ENCODE measurements at places on chromosomes 5 and 9.
A peak's percentile ranks its signal among the peaks of the same experiment; 100 is the strongest.

GRCh38 chr9:14531341-14532269, 161.6 kb downstream of the ZDHHC21 start:
- DNase-seq: no peak

GRCh38 chr5:16588434-16589214, 28.2 kb downstream of the RETREG1 start:
- DNase-seq: no peak

DNA sequence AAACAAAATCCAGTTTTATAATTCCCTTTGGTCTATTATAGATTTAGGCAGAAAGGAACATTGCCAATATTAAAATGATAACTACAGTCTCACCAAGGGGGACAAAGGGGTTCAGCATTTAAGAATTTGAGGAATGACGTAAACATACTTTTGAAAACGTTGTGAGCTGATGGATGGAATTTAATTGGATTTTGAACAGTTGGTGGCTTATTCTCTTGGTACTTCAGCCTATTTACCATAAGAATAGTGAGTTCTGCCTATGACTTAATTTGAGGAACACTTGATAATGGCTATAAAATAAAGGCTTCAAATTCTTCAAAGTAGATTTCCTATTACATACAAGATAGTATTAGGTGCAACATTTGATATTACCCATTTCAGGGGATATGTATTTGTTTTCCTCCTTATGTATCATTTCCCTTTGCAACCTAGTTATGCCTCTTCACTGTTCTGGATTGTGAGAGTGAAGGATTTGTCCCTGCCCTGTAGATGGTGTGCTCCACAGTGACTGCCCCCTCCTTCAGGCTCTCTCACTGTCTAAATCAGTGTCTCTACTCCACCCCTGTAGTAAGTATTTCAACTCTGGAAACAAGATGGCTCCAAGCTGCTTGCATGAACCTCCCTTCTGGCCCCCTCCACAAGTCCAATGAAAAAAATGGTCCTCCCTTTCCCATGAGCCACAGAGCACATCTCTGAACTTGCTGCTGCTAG, 225.6 kb downstream of the ARHGEF28 start:
- no peak for DNase-seq

- DNase-seq: no peak
These were observed 92.1 kb upstream of the RANBP3L start for GRCh38 chr5:36393656-36394428.

- no peak for DNase-seq
These were observed 41.8 kb downstream of the CCL28 start for GRCh38 chr5:43370352-43370751.

- DNase-seq: no peak
These were observed 1.3 kb downstream of the IRX2 start for GRCh38 chr5:2750026-2750757.

DNA sequence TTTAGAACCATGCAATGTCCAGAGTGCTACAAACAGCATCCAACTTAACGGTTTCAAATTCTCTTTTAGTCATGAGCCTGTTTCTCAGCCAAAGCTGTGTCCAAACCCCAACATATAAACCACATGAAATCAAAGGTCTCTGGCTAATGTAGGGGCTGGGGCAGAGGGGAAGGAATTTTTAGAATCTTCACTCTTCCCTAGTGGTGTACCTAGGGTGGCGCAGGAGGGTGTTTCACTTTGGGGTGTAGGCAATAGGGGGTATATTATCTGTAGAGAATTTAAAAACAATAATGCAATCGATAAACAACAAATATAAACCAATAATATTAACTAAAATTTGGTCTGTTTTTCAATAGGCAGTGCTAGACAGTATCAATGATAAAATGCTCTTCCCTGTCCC, 132.1 kb upstream of the BRINP1 start:
- no peak for DNase-seq

GRCh38 chr9:34552606-34552981, 29.8 kb upstream of the ENHO start:
- DNase-seq: no peak

GRCh38 chr9:77771171-77771570, 123.0 kb upstream of the GNA14 start:
- DNase-seq: no peak

GRCh38 chr5:16975950-16976624, 40.0 kb upstream of the MYO10 start:
- peak; percentile 56 for DNase-seq

DNA sequence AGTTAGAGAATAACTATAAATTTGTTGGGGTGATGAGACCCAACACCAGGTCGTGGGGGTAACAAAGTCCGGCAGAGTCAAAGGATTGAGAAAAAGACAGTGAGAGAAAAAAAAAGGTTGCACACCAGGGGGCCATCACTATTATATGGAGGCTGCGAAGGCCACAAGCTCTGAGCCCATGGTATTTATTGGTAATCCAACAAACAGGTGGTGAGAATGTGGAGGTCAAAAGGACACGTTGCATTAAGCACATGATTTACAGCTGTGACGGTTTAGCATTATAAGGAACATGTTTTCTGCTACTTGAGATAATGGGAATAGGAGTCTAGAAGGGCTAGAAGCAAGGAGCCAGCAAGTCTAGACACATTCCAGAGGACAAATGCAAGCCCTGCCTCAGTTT, 2202.2 kb upstream of the C9orf72 start:
- DNase-seq: no peak

DNA sequence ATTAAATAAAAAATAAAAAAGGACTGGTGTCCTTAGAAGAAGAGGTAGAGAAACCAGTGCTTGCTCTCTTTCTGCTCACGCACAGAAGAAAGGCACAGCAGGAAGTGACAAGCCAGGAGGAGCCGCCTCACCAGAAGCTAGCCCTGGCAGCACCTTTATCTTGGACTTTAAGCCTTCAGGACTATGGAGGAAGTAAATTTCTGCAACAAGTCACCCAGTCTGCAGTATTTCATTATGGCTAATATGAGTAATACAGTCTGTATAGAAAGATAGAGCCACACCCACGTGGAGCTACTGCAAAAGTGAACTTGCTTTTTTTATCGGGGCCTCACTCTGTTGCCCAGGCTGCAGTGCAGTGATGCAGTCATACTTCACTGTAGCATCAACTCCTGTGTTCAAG, 68.4 kb downstream of the PDZD2 start:
- no peak for DNase-seq

DNA sequence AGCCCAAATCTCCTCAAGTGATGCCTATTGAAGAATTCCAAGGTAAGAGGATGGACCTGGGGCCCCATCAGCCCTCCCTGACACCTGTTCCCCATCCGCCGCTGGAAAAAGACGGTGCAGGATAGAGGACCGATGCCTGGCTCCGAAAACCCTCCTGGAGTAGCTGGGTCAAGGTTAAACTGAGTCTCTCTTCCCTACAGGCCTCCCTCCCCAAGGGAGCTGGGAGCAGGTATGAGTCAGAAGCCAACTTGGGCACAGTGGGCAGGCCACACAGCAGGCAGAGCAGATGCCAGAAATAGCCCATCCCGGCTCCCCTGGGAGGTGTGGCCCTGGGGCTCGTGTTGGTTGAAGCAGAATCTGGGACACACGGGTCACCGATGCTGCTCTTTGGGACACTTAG, 75.6 kb downstream of the NTNG2 start:
- no peak for DNase-seq

- no peak for DNase-seq
These were observed 131.0 kb upstream of the DAB2 start for GRCh38 chr5:39555788-39556187.

DNA sequence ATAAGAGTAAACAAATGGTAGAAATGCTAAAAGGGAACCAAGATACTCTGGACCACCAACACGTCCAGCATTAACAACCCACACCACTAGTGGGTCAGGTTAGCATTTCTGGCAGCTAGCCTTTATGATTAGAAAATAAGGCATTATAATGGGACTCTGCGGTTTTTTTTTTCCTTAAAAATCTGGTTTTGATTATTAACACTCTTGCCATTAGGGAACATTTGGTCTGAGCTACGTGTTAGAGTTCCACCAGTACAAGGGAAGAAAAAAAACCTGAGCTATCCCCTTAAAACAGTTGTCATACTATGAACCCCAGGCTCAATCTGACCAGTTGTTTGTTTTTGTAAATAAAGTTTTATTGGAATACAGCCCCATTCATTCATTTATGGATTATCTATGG, 110.4 kb downstream of the NTRK2 start:
- DNase-seq: no peak

DNA sequence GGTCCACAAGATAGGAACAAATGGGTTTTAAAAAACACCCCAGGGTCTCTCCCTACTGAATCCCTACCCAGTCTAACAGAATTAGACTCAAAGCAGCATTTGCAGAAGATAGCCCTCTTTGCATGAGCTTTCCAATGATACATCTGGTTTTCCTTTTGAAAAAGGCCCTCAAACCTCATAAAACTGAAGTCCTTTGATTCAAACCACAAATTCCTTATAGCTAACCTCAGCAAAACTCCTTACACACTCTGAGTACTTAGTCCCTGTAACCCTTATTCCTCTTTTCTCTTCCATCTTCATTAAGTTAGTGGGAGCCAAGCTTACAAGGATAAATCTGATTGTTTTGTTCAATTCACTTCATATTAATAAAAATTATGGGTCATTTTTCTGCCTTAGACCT, 90.5 kb upstream of the TNC start:
- no peak for DNase-seq

DNA sequence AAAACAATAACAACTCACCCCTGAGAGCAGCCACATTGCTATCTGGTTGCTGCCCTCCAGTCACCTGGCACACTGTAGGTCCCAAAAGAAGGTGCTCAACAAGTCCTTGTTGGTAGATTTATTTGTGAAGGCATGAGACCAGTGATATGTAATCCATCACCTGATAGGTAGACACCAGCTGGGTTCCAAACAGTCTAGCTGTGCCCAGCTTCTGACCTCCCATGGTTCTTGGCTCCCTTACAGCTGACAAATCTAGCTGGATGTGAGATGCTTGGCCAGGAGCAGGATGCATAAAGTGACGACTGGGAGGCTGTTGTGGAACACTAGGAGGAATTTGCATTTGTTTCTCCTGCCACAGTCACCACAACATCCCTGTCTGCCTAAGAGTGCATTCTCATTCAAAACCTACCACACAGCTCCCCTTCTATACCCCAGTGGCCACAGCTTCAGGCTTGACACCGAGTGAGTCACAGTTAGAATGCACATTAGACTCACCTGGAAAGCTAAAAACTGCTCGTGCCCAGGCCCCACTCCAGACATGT, 7.8 kb upstream of the VLDLR start:
- no peak for DNase-seq

DNA sequence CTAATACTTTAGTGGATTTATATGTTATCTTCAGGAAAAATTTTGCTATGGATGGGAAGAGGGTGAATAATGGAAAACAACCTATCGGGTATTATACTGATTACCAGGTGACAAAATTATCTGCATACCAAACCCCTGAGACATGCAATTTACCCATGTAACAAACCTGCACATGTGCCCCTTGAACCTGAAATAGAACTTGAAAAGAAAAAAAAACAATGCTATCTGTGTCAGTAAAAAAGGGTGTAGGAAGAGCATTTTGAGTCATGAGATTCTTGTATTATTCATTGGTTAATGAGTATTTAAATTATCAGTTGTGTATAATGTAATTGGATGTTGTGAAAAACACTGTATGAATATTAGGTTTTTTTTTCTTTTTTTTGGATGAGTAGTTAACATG, 75.4 kb downstream of the PRR16 start:
- DNase-seq: no peak

GRCh38 chr9:127792417-127793031, 6.7 kb downstream of the CDK9 start:
- DNase-seq: no peak

DNA sequence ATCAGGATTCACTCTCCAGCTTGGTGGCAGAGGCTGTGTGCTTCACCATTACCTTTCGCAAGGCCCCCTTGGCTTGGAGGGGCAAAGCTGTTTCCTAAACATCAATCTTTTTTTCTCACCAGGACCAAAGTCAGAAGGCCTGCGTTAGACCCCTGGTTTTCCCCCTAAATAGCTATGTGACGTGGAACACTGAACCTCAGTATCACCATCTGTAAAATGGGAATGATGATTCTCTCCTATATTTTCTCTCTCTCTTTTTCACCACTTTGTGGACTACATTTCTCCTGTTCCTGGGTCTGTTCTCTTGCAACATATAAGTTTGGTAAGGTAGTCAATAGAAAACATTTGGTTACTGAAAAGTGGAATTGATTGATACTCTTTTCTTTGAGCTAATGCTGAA, 50.5 kb downstream of the DAPK1 start:
- DNase-seq: no peak

DNA sequence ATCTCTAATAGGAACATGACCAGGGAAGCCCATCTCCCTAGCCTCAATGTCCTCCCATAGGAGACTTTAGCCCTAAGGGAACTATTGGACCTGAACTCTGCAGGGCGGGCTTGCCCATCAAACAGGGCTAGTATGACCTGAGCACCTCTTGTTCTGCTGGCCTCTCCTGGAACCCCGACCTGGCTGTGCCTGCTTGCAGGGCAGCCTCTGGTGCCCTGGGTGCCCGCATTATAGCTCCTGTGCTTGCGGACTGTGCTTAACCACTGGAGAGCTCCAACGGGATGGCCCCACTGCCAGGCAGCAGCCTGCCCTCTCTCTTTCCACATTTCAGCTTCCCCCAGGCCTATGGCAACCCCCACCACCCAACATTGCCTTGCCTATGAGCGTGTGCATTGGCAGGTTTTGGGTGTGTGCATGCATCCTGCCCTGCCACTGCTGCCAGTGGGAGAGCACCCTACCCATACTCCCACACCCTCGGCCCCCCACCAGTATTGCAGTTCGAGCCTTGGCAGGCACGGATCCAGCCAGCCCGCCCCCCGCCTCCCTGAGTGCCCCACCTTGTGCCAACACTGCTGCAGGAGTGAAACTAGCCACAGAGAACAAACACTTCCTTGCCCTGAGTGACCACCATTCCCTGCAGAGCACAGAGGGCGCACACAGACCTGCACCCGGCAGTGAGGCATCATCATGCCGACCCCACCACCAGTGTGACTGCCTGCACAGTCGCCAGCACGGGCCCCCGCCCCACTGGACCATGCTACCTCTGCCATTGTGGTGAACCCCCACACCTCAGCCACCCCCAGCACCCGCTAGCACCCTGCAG, 1123.8 kb upstream of the CDH6 start:
- no peak for DNase-seq

DNA sequence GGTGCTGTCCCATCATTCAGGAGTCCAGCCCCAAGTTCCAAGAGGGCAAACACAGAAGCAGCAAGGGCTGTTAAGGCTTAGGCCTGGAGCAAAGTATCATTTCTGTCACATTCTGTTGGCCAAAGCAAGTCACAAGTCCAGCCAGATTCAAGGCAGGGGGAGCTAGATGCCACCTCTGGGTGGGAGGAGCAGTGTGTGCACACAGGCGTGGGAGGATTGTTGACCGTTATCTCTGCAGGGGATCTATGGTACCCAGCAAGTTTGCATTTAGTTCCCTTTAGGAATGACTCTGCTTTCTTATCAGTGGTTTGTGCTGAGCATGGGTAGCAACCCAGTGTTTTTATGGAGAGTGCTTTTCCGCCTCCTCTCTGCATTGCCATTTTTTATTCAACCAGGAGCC, 278.9 kb downstream of the NR3C1 start:
- DNase-seq: peak; percentile 49

GRCh38 chr5:53991942-53992341, 318.4 kb downstream of the ARL15 start:
- DNase-seq: no peak
